Right hindlimb (tissue), 1 donor: ENCODE measurements at places on chromosomes 7 and 10.

DNA sequence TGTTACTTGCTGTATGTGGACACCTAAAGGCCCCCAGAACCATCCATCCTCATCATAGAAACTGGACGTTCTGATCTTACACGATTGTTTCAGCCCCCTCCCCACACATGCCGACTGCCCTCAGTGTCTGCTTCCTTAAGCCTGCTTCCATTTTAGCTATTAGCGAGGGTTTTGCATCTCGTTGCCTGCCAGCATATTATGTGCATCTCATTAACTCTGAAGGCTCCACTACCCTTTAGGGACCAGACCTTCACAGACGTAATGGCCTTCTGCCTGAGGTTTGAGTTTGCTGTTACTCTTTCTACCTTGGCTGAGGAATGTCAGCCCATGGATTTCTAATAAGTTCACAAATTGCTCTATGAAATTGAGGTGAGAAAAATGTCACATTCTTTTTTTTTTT lies 53.9 kb upstream of the LRGUK start:
- DNase-seq, result no peak

GRCh38 chr7:41837916-41838315 lies 135.0 kb upstream of the INHBA start:
- DNase-seq, result no peak

GRCh38 chr10:102121739-102122372 lies 1.7 kb upstream of the LDB1 start:
- DNase-seq, result peak; percentile 67

DNA sequence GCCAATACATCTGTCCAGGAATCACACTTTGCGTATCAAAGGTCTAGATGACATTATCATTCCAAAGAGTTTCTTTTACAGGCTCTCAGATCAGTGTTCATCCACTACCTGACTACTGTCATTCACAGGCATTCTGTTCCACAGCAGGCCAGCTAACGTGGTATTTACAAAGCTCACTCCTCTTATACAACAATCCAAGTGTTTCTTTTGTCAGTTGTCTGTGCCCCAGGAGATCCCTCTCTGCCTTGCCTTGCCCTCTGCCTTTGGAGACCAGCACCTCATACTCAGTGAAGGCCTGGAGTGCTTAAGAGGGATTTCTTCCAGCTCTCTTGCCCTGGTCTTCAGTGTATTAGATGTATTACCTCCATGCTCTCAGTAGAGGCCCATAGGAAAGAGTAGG lies 34.6 kb upstream of the CC2D2B start:
- no peak for DNase-seq
